DMS53 (cell line): ENCODE measurements at places on chromosomes 5 and 9.

DNA sequence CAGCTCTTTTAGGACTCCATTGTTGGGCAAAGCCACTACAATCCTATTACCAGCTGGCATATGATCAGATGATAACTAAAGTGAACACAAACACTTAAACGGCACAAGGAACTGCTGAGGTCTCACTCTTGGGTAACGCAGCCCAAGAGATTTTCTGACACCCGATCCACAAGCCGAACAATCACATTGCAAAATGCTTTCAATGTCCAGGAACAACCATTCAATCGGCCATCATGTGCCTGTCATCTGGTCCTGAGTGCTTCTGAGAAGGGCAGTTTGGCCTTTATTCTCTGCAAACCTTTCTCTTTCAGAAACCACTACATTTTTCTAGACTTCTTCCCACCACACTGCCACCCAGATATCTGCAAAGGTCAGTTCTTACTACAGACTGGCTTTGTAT lies 283.1 kb downstream of the GLIS3 start:
- DNase-seq: no peak

DNA sequence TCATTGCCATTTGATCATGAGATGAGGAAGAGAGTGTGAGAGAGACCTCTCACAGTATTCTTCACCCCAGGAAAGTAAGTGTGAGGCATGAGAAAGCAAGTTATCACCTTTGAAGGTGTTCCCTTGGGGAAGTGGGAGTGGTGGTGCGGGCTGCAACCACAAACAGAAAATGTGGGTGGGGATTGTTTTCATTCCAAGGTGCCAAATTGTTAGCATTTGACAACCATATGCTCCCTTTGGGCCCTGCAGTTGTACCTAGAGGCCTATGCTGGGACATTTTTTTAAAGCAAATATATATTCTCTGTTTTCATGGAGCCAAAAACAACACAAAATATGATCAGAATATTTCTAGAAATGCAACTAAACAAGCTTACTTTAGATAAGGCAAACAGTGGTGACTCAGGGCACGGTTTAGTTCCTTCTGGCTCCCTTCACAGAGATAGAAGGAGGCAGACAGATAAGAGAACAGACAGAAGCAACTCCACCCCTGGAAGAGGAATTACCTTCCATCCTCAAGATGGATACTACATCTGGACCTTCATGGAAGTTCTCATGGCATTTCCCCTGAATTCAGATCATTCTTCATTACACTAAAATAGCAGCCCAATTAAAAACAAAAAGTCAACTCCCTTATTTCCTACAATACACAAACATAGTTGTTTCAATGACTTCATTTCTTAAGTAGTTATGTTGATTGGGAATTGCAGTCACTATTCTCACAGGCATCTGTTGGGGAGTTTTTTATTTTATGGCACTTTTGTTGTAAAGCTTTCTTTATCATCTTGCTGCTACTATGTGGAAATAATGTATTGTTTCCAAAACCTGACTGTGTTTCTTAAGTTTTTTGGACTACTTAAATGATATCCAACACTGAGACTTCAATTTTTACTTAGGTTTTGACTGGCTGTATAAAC lies 416.6 kb downstream of the PLK2 start:
- DNase-seq: no peak

DNA sequence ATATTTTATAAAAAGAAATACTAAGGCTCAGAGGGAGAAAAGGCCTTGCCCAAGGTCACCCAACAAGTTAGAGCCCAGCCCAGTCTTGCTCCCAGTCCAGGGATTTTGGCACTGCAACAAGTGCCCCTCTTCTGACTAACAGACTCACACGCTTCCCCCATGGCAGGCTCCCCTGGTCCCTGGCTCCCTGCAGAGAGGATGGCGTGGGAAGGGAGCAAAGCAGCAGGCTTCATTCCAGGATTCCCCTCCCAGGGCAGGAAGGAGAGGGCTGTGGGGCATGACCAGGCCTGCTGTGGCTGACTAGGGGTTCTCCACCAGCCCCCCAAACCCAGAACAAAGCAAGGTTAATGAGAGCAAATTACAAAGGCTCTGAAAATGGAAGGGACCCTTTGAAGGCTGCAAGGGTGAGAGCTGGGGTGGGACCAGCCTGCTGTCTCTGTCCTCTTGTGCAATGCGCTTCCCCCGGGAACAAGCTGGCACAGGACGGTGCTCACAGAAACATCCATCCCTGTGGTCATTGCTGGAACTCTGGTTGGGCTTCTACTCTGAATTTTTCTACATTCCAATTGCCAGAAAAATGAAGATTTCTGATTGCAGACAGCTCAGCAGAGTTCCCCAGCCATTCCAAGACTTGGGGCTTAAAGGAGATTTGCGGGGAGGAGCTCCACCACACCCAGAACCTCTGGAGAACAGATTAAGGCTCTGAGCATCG lies 37.1 kb upstream of the FAT2 start:
- no peak for DNase-seq

DNA sequence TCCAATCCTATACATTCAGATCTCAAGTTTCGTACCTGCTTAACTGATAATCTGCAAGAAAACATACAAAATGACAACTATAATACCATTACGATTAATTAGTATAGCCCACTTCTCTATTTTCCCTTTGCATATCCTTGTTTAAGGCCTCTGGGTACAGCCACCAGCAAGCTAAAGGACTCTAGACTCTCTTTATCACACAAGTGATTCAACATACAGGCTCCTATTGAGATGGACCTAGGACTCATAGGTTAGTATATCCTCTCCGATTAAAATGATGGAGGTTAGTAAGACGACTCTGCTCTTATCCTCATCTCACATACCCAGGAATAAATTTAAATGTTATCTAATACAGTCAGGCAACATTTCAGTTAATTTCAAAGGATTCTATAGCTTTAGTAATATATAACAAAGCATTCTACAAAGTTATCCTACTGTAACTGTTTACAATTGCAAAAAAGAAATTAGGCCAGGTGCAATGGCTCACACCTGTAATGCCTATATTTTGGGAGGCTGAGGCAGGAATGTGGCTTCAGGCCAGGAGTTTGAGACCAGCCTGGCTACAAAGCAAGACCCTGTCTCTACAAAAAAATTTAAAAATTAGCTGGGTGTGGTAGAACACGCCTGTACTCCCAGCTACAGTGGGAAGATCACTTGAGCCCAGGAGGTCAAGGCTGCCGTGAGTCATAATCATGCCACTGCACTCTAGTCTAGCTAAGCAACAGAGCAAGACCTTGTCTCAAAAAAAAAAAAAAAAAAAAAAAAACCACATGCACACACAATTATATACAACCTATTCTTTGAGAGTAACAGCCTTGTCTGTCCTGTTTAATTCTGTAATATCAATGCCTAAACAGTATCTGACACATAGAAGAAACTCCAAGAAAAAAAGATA lies 15.4 kb downstream of the HAUS6 start:
- no peak for DNase-seq

DNA sequence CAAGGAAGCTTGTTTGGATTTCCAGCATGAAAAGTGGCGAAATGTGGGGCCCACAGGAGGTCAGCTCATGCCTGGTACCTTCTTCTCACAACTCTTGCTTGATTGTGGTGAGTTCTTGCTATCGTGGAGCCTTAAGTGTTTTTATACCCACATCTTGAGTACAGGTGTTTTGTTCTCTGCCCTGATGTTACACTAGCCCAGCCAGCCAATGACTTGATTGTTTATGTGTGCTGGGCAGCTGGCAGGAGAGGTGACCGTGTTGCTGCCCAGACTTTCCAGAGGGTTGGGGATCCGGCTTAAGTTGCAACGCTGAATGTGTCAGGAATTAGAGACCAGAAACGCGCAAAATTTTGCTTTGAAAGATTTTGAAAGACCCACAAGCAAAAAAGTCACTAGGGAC lies 24.0 kb upstream of the TPPP start:
- no peak for DNase-seq

DNA sequence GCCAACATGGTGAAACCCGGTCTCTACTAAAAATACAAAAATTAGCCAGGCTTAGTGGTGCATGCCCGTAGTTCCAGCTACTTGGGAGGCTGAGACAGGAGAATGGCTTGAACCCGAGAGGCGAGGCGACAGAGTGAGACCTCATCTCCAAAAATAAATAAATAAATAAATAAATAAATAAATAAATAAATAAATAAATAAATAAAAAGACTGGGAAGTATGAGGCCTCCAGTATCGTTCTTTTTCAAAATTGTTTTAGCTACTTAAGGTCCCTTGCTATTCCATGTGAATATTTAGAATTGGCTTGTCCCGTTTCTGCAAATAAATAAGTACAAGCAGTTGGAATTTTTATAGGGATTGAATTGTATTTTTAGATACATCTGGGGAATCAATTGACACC lies 3.0 kb upstream of the SETX start:
- DNase-seq: no peak

DNA sequence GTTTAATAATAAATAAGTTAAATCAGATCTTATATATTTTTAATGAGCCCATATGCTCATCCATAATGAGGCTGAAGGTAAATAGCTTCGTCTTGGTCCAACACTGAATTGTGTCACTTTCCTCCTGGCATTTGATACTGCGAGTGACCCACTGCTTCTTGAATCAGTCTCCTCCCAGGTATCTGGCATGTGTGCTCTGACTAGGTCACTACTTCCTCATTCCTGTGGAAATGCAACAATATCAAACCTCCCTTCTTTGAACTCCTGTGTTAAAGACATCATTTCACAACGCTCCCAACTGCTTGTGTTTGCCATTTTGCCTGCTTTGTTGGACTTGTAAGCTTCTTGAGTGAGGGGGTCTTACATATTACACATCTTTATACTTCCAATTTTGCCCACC lies 157.7 kb downstream of the SLC24A2 start:
- DNase-seq: peak; percentile 2

- DNase-seq: no peak
These were observed 681 bp upstream of the ETF1 start for GRCh38 chr5:138543730-138544104.

GRCh38 chr5:66814146-66814991 lies 218.2 kb downstream of the MAST4 start:
- DNase-seq: peak; percentile 83
